Epithelial cell of prostate (primary cell): ENCODE measurements at places on chromosomes 7 and 10.

DNA sequence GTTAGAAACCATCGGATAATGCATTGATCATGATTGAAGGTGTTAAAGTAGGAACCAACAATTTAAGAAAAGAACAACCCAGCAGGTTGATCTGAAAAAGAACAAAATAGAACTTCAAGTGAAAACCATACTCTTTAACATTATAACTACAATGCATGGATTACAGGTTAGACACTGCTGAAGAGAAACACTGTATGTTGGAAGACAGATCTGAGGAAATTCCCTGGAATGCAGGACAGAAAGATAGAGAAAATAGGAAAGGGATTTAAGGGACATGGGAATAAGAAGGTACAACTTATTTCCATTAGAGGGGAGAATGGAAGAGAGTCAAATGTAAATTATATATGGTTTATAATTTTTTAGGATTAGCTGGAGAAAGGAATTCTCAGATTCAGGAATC is 303.3 kb downstream of the DNAJB6 start:
- no peak for DNase-seq

- DNase-seq: no peak
Measured at GRCh38 chr7:45165857-45166256, 8.3 kb downstream of the RAMP3 start.

DNA sequence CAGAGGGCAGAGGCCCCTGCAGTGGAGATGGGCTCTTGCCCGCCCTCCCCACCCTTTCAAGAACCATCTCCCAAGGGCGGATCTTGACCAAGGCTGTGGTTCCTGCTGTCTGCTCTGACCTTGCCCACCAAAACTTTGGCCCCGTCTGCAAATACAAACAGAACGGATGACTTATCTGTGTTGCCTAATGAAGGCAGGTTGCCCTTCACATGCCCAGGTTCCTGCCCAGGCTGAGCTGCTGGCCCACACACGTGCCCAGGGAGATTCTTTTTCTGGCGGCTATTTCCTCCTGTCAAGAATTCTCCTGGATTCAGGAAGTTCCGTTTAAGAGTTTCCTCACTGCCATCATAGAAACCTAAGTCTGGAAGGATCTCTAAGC is 78.3 kb downstream of the PROSER2 start:
- DNase-seq: no peak

GRCh38 chr10:83193026-83193425 is 946.3 kb upstream of the GHITM start:
- no peak for DNase-seq

DNA sequence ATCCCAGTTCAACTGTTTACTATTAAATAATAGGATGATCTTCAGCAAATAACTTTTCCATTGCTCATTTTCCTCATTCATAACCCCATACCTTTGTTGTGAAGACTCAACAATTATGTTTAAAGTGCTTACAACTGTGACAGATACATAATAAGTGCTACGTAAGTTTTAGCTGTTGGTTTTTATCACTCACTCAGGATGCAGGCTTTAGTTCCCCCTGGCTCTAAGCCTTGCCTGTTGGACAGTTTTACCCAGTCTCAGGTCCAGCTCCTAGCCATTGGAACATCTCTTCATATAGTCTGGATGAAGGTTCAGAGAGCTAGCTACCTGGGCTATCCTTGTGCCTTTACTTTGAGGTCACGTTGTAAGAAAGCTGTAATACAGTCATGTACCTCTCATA is 353.2 kb downstream of the CRPPA start:
- DNase-seq: no peak

GRCh38 chr7:158633055-158633956 is 45.7 kb upstream of the PTPRN2 start:
- DNase-seq: no peak

DNA sequence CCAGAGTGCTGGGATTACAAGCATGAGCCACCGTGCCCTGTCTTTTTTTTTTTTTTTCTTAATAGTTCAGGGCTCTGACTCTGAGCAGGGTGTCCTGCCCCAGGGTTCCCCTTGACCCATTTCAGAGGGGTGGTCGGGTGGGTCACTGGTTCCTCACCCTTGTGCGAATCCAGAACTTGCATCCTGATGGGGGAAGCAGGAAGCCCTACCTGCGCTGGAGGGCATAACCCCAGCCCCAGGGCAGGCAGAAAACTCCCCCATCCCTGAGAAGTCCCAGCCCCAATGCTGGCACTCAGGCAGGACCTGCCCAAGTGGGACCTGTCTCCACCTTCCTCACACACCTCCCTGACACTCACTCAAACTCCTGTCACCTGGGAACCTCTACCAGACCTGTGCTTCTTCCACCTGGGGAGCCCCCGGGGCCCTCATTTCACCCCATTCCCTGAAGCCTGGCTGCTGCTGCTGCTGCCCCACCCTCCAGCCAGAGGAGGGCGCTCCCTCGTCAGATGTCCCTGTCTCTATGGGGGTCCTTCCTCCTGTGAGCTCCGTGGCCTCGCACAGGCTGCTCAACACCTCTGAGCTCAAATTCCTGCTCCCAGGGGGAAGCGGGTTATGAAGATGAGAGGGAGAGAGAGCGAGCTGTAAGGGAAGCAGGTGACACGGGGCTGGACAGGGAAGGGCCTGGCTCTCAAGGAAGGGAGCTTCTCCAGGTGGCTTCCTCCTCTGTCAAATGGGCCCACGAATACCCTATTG is 15.1 kb upstream of the ZNF273 start:
- no peak for DNase-seq

DNA sequence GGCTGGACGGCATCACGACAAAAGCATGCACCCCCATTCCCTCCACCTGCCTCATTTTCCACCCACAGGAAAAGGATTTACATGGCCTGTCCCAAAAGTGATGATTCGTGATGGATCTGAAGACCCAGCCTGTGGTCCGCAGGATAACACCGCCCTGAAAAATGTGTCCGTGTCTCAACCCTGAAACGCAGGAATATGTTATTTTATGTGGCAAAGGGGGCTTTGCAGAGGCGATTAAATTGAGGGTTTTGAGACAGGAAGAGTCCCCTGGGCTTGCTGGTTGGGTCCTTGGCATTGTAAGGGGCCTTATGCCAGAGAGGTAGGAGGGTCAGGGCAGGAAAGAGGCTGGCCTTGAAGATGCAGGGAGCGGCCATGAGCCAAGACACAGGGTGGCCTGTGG is 80.2 kb upstream of the PPP2R2D start:
- no peak for DNase-seq

DNA sequence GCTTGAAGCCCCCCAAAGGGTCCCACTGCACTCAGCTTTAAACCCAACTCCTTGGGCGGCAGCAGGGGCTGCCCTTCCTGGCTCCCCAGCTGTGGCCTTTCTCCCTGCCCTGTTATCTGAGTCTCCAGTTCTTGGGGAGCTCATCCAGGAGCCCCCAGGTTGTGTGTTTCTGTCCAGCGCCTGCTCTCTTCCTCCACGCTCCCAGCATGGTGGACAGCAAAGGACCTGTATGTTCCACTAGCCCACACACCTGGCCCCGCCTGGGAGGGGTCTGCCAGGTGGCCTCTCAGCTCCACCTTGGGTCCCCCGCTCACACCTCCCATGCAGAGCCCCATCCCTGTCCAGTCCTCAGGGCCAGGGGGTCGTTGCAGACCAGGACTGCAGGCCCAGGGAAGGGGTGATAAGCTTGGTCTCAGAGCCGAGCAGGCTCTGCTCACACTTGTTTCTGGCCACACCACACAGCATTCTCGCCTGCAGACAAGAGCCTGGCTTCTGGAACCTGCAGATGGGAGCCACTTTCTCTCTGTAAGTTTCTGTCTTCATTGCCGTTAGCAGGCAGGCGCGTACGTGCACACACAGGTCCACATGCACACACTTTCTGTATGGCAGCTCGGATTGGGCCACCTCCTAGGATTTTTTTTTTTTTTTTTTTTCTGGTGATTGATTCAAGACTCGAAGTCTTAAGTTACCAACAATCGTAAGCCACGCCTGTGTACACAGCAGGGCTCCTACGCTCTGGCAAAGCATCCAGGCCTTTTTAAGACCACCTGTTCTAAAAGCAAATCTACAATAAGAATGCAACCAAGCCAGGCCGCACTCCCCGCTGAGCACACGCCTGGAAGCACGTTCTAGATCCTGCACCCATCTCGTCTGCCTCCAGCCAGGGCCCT is 104.6 kb downstream of the CYTH3 start:
- no peak for DNase-seq
